ENCODE measurements at places on chromosomes 6 and 20.

DNA sequence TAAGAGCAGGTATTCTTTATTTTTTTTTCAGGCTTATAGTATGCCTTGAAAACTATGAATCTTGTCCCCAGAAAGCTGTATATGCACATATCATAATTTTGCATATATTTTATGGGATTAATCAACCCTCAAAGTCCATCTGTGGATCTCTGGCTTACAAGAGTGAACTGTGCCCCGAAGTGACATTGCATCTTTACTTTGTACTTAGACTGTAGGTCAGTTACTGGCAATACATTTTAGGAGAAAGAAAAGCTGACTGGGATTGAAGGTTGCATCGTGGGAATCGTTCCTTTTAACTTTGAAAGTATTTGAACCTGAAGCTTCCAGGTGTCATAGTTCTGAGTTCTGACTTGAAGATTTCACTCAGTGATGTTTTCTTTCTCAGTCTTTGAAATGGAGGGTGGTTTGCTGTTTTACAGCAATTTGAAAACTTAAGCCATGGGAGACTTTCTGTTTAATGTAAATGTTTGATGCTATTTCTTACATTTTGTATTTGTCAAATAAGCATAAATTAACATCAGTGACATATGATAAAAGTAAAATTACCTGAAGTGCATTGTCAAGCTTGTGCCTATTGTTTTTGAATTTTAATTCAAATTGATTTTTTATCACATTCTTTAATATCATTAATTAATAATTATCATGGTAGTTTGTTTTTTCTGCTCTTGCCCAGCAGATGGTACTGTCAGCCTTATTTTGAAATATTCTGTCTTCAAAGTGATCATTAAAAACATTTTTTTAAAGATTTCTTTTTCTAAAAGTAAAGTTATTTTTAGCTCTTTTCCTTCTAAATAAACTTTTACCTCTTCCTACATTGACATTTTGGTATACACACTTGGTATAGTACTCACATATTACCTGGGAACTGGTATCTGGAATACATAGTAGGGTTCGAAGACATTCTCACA, 29.0 kb downstream of the L3MBTL3 start:
- no peak for DNase-seq

DNA sequence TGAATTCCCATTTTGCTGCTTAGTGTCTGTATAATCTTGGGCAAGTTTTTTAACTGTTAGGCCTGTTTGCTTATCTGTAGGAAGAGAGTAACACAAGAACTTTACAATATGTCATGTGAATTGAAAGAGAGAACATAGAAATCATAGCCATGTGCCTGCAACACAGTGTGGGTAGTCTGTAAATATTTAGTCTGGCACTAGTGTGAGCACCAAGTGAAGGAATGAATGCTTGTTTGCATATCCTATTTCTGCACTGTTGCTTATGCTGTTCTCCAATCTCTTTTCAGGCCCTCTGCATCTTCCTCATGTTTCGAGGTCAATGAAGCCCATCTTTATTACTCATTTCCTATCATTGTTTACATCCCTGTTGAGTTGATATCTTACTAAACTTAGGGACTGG, 49.2 kb downstream of the CBFA2T2 start:
- DNase-seq: no peak

GRCh38 chr20:62821726-62822210, 4.9 kb downstream of the COL9A3 start:
- no peak for DNase-seq

DNA sequence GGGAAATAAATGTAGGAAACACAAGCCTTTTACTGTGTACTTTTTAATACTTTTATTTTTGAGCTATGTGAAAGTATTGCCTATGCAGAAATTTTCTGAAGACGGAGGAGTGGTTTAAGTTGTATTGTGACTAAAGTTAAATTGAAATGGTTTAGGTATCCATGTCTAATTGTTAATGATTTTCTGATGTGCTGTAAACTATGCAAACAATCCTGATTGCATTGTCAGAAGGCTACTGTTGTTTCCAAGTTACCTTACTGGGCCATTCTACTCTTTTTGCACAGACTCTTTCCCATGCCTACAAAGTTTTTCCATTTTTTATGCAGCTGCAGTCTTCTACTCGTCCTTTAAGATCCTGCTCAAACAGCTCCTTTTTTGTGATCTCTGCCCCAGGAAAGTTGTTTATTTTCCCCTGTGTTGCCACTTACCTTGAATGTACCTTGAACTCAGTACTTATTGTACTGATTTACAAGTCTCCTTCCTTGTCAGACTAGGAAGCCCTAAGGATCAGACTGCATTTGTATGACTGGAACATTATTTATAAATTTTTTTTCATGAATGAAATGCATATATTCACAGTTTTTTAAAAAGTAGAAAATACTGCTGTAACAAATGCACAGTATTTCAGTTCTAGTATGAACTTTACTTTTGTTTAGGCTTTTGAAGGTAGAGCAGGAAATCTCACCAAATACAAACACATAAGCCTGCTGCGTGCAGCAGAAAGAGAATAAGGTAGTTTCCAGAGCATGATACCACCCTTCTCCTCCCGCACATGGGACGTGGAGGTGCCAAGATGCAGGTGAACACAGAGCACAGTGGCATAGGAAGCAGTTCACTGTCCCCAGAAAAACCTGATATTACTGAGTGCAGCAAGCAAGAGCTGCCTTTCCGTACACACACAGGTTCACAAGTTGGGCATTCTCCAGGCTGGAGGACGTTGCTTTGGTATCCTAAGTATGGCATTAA, 97.8 kb downstream of the CRYBG1 start:
- no peak for DNase-seq

- no peak for DNase-seq
Measured at GRCh38 chr20:50464026-50464724, 46.0 kb upstream of the PTPN1 start.

- no peak for DNase-seq
Measured at GRCh38 chr6:125346926-125347563, 45.3 kb upstream of the HDDC2 start.

- DNase-seq: no peak
Measured at GRCh38 chr20:1144401-1145172, 26.2 kb downstream of the PSMF1 start.

Measured in NCI-H2081 treated with DMSO at 0.1 percent for 48 hours (cell line).